ENCODE measurements at places on chromosomes 4 and X. TPM values are rescaled to one million over a fixed set of nuclear protein-coding genes. Genes with fewer than 3 reads are reported as not detected.

NDP gene
- total RNA-seq: 17.2 TPM

TRIM75 gene
- not detected for total RNA-seq

GJB1 gene
- total RNA-seq: not detected

SCML2 gene
- total RNA-seq: 0.69 TPM

REST gene
- total RNA-seq: 33.0 TPM

Measured in smooth muscle cell of the pulmonary artery (primary cell).